ENCODE measurements at places on chromosomes 3 and 15.
A peak's percentile ranks its signal among the peaks of the same experiment; 100 is the strongest.

DNA sequence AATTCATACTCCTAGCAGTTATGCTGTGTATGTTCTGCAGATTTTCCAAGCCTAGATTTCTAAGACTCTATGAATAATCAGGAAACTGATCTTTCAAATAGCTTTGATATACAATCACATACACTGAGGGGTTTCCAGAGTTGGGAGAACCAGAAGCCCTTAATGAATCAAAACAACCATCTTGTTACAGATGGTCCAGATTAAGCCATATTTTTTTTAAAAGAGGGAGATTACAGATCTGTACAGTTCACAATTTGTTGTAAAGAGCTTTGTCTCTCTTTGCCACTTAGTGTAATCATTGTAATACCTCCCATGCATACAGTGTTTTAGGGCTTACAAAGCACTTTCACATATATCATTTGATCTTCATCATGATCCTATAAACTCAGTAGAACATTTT lies 47.7 kb downstream of the CADPS start:
- no peak for DNase-seq

DNA sequence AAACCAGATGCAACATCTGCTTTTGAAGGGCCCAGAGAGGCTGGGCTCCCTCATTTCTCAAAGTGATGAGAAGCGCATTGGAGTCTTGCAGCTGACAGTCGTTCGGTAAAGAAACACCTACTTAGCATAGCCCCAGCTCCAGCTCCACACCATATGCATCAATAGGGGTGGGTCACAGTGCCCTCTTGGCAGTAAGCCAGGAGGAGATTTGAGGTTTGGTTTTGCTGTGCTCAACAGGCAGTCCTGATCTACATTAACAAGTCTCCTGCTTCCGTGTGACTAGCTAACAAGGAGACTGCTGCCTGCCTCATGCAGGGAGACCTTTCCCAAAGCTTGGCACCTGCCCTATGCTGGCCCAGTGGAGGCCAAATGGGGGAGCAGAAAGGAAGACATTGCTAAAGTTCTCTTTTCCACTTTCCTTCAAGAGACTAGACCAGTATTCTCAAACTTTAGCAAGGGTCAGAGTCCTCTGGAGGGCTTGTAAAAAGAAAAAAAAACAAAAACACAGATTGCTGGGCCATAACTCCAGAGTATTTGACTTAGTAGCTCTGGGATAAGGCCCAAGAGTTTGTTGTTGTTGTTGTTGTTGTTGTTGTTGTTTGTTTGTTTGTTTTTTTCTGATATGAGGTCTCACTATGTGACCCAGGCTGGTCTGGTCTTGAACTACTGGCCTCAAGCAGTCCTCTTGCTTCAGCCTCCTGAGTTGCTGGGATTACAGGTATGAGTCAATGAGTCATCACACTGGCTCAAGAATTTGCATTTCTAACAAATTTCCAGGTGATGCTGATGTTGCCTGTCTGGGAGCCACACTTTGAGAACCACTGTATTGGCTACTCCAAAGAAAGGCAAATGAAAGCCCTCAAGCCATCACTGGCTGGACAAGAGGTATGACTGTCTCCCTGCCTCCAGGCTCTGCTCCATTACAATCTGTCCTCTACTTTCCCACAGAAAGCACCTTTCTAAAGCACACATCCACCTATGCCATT lies 294.9 kb downstream of the RORA start:
- no peak for DNase-seq

GRCh38 chr3:29420106-29420505 lies 139.2 kb downstream of the RBMS3 start:
- DNase-seq: no peak

DNA sequence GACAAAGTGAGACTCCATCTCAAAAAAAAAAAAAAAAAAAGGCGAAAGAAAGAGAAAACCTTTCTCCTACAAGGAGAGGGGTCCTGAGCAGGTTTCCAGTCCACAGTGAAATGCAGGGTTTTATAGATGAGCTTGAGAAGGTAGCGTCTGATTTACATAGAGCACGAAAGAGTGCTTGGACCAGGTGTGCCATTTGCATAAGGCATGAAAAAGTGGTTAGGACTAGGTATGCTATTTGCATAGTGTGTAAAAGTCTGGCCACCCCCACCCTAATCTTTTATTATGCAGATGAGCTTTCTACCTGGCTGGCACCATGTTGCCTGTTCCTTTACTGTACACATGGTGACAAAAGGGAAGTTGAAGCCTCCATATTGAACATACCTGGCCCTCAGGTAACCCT lies 13.6 kb upstream of the RNU6-1 start:
- no peak for DNase-seq

- no peak for DNase-seq
Measured at GRCh38 chr3:150278195-150278594, 129.9 kb upstream of the TSC22D2 start.

DNA sequence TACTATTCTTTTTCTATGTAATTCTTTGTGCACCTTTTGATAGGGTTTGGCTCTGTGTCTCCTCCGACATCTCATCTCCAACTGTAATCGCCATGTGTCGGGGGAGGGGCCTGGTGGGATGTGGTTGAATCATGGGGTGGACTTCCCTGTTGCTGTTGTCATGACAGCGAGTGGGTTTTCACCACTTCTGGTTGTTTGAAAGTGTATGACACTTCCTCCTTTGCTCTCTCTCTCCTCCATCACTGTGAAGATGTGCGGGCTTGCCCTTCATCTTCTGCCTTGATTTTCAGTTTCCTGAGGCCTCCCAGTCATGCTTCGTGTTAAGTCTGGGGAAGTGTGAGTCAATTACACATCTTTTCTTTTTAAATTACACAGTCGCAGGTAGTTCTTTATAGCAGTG lies 225.8 kb upstream of the DPPA4 start:
- DNase-seq: no peak

DNA sequence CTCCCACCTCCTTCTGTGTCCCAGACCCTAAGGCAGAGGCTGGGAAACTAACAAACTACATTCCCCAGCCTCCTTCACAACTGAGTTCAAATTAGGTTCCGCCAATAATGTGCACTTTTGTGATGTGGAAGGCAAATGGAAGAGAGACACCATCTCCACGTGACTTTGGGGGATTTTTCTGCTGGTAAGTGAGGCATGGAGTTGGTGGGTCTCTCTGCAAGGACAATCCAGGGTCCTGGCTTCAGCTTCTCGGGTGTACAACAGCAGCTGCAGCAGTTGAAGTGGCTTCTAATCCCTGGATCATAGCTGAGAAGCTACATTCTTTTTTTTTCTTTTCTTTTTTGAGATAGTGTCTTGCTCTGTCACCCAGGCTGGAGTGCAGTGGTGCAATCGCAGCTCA lies 58.9 kb upstream of the GATA2 start:
- no peak for DNase-seq

DNA sequence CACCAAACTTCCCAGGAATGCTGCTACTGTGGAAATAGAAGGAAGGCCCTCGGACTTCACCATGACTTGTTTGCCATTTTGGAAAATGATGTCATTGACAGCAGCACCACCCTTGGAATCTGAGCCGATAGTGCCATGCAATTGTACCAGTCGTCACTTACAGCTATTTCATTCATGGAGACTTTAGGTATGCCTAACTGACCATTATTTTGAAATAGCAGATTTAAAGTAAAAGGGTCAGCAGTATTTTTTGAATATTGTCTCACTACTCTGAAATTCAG lies 66.0 kb upstream of the ARL8B start:
- no peak for DNase-seq

- no peak for DNase-seq
Measured at GRCh38 chr3:158711886-158712285, 20.4 kb downstream of the RARRES1 start.

DNA sequence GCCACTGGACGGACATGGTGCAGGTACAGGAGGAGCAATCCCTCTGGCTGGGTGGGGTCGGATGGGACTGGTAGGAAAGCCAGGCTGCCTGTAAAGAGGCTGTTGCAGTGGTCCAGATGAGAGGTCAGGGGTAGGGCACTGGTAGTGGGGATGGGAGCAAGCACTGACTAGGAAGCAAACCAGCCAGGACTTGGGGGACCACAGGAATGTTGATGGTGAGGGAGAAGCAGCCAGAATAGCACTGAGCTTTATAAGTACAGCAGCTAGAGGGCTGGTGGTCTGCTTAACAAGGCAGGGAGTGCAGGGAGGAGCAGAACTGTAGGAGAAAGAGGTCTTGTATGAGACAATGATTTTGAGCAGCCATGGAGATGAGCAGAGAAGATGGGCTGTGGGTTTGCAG lies 38.7 kb upstream of the PTPN23 start:
- no peak for DNase-seq

DNA sequence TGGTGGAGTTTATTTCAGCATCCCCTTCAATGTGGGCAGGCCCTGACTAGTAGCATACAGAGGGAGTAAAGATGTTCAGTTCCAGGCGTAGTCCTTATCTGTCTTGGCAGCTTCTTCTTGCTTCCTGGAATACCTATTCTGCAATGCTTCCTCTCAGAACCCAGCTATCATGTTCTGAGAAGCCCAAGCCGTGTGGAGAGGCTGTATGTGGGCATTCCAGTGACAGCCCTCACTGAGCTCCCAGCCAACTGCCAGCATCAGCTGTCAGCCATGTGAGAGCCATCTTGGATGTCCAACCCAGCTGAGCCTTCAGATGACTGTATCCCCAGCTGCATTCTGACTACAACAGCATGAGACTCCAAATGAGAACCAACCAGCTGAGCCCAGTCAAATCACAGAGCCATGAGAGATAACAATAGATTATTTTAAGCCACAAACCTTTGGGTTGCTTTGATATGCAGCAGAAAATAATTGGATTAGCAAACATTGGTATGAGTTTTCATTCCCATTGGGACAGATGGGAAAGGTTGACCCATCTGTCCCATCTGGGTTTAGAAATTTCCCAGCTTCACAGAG lies 8.4 kb upstream of the CMTM7 start:
- DNase-seq: no peak

DNA sequence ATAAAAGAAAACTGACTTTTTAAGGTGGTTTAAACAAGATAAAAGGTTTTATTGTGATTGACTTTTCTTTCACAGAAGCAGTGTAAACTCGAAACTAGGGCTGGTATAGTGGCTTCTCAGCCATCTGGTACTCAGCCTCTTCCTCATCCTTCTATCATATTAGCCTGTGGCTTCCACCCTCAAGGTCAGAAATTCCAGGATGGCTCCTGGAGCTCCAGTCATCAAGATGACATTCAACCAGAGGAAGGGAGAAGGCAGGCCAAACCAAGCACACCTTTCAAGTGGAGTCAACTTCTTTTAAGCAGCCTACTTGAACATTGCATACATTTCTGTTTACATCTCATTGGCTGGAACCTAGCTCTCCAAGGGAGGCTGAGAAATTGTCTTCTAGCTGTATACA lies 1.3 kb upstream of the MESD start:
- no peak for DNase-seq

DNA sequence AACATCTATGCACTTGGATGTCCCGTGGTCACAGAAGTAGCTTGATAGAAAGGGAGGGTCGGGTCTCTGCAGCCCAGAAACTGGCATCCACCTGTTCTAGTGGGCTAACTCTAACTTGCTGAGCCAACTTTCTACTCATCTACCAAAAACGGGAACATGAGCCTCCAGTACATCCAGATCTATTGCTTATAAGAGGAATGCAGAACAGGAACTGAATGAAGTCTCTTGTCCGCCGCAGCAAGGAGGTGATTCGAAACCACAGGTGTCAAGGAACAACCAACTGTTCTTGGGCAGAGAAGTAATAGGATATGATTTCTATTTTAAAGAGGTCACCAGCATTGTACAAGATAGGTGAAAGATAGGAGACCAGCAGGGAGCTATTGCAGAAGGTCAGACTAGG lies 17.9 kb downstream of the TERC start:
- DNase-seq: no peak

DNA sequence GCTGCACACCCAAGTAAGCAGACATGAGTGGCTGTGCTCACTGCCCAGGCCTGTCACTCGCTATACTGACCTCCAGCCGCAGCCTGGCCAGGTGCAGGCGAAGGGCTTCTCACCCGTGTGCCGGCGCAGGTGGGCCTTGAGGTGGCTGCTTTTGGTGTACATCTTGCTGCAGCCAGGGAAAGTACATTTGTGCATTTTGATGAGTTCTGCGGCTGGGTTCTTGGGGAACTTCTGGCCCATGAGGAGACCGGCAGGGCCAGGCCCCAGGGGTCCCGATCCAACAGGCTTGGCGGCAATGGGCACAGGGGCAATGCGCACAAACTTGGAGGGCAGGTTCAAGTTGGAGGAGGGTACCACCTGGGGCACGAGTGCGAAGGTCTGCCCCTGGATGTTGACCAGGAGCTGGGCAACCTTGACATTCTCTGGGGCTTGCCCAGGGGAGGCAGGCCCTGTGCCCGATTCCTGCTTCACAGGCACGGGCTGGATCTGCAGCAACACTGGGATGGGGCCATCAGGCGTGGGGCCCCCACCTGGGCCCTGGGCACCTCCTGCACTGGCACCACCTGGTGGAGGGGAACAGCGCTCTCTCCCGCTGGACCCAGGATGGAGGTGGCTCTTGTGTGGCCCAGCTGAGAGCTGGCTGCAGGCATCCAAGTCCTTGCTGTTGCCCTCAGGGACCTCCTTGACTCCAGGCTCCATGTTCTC lies 5.3 kb downstream of the KLF15 start:
- DNase-seq: no peak

DNA sequence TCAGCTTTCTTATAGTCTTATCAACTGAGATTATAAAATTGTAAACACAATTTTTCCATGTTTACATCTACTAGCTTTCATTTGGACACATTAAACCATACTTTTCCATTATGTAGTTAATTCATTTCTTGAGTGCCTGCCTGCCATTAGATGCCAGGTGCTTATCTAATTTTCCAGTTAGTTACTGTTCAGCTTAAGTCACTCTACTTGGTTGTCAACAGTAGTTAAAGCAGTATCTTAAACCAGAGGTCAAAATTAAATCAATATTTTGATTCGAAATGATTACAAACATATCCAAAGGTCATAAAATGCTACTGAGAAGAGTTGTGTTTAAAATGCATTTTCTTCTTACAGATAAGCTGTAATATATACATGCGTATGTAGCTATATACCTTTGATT lies 56.2 kb upstream of the UBP1 start:
- DNase-seq: no peak

GRCh38 chr3:82044930-82045705 lies 283.7 kb upstream of the GBE1 start:
- peak; percentile 71 for DNase-seq

DNA sequence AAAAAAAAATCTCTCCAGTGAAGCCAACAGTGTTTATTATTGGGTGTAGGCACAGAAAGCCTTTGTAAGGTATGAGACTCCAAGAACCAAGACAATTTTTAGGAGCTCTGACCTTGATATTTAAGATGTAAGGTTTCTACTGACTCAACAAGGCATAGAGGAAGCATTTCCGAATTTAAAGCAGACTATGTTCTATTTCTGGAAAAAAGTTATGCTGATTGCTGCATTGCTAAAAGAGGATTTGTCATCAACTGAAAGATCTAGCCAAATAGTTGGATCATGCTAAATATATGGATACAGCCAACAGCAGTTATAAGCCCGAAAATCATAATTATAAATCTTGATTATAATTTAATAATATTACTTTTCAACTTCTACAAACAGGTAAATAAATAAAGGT lies 53.3 kb upstream of the MELTF start:
- DNase-seq: no peak

DNA sequence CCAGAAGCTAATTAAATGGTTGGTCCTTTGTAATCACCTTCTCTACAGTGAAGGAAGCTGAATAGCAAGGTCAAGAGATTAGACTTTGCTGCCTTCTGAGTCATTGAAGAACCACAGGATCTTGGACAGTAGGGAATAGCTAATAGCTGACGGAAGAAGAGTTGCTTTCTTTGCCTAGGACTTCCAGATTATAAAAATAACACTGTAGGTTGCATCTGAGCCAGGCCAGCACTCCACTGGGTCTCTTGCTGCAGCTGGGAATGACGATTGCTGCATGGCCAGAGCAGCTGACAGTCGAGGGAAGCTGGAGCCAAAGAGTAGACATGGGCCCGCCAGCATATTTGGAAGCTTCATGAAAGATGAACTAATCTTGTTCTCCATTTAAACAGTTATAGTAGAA lies 81.5 kb upstream of the KCNMB2 start:
- DNase-seq: no peak
